ENCODE measurements at places on chromosomes 3 and 15.

DNA sequence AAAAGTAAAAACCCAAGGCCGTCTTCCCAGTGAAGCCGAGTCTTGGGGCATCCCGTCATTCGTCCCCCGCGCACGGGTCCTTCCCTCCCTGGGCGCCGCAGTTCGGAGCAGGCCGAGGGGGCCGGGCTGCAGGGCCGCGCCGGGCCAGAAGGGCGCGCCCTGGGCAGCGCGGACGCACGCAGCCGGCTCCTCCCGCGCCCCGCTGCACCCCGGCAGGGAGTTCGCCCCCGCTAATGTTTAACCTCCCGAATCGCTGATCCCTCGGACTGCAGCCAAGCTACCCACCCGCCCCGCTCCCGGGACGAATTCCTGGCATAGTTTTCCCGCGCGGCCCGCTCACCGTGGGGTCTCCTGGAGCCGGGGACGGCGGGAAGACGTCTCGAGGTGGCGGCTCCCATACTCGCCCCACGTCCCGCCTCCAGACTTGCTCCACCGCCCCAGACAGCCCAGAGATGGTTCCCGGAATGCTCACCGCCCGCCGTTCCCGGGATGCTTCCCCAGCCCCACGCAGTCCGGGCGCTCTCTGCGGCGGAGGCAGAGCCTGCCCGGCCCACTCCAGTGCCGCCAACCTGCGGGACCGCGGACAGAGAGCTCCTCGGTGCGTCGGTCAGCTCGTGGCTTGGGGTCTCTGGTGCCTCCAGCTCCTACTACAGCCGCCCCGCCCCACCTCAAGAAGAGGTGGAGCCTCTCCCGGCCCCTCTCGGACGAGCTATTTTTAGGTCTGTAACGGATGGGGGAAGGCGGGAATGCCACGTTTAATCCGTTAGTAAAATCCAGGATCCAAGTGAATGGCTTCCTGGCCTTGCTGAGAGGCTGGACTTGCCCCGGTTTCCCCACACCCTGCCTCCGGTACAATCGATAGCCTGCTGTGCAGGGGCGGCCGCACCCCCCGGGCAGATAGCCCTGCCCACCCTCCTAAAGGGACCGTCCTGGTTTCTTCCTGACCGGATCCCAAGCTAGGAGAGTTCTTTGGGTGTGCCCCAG lies at the start of gene DZIP1L:
Gene DZIP1L (minus strand): TSS at position 621 of the 984 bp plus-strand sequence. CDS start 11,637 bp downstream, outside the sequence.
- DNase-seq, result peak; percentile 17

GRCh38 chr3:123723522-123724168 lies 138.8 kb upstream of the HACD2 start:
- DNase-seq, result peak; percentile 58

- no peak for DNase-seq
Observed at GRCh38 chr3:67564008-67564407, 90.4 kb downstream of the SUCLG2 start.

DNA sequence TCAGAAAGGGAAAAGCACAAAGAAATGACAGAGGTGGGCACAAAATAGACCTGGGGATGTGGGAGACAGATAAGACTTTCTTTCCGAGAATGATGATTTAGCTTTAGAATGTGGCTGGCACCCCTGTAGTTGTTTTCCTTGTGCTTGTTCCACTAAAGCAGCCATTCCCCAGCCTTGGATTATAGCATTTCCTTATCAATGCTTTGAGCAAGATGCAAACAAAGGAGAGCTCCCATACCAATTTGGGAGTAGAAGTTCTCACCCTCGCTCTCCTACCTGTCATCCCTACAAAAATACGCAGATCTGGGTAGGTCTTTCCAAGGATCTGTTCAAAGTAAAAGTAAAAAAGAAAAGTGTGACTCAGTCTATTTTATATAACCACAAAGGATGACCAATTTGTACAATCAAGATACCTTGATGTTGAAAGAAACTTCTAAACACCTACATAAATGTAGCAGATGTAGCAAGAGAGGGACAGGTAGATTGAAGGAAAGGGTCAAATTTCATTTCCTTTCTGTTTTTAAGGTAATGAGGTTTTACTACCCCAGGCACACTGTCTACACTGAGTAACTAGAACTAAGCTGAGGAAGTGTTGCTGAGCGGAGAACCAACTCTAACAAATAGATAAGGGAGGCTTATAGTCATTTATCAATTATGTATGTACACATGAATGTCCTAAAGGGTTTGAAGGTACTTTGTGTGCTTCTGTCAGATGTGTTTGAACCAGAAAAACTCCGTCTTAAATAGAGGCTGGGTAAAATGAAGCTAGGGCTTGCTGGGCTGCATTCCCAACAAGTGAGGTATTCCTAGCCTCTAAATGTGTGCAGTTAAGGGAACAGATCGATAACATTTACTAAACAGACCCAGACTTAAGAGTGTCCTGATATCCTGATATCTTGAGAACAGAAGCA lies 91.1 kb upstream of the LRRN1 start:
- DNase-seq, result no peak

DNA sequence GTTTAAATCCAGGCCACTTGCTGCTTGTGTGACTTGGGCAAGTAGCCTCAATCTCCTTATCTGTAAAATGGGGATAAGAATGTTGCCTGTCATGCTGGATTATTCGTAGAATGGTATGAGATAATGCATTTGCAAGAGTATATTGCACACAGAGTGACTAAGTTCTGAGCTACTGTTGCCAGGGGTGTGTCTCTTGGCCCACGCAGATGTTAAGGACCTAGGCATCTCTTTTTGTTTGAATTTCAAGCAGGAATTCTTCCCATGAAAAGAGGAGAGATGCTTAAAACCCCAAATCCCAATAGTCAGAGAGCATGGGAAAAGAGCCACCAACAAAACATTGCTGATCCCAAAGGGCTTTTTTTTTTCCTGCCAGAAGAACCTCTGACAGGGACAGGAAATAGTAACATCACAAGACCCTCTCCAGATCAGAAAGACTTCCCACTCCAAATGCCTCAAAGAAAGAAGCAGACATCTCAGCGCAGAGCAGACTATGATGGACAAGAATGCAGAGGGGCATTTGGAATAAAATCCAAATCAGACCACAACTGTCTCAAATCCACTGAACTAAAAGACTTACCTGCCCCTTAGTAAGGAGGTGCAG lies 90.5 kb downstream of the MRPL46 start:
- DNase-seq, result no peak

Measured in CD4-positive, alpha-beta T cell treated with Interleukin-12 subunit alpha and Interleukin-12 subunit beta, for 1 hour (primary cell).